ENCODE measurements at places on chromosomes 13 and 19. TPM values are rescaled to one million over a fixed set of nuclear protein-coding genes. Genes with fewer than 3 reads are reported as not detected.

DNA sequence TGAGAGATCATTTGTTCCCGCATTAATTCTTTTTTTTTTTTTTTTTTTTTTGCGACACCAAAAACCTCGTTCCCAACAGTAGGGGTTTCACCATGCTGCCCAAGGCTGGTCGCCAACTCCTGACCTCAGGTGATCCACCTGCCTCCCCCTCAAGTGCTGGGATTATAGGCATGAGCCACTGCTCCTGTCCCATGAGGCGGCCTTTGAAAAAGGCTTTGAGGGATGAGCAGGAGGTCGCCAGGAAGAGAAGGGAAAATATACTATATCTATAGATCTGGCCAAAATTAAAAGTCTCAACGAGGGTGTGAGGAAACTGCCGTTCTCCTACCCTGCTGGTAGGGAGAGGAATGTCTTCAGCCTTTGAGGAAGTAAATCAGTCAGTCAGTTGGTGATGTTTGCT, 26.2 kb downstream of the ZNF473 start:
- no peak for DNase-seq

- no peak for DNase-seq
Observed at GRCh38 chr19:887072-887471, 5.9 kb downstream of the MED16 start.

DNA sequence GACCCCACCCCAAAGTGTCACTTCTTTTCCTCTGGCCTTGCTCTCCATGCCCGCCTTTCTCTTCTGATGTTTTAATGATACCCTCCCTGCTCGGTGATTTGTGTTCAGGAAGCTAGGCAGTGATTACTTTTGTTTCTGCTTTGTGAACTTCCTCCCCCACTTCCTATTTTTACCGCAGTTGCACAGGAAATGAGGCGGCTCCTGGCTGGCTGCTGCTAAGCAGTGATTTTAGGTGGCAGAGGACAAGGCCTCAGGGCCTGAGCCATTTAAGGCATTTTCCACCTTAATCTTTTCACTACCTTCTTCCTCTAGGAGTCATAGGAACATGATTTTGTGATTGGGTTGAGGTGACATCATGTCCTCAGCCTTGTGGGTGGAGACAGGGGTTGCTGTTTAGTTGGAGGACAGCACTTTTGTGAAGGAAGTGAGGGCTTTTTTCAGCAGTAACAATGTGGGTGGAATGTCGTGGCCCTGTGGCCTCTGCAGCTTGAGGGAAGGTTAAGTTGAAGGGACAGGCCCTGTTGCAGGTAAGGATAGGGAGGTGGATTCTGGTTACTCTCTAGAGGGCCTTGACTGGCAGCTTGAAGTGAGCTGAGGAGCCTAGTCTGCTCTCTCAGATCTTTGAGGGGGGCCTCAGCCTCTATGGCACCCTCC, 15.7 kb downstream of the GARRE1 start:
- no peak for DNase-seq

DNA sequence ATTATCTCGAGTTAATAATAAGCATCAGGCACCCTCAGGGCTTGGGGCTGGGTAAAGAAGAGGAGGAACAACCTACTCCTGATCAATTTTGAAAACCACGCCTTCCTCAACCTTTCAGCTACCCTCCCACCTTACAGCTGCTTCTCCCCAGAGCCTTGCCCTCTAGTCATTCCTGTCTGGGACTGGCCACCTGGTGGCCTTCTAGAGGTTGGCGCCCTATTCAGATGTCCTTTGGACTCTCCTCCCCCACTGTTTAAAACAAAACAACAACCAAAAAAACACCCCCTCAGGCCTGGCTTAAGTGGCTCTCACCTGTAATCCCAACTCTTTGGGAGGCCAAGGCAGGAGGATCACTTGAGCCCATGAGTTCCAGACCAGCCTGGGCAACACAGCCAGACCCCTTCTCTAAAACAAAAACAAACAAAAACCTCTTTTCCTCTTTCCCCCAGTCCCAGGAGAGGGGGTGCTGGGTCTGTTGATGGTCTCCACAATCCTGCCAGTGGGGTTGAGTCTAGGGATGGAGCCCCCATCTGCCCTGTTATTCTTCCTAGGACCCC, 62.3 kb downstream of the CCDC70 start:
- DNase-seq = no peak

DNA sequence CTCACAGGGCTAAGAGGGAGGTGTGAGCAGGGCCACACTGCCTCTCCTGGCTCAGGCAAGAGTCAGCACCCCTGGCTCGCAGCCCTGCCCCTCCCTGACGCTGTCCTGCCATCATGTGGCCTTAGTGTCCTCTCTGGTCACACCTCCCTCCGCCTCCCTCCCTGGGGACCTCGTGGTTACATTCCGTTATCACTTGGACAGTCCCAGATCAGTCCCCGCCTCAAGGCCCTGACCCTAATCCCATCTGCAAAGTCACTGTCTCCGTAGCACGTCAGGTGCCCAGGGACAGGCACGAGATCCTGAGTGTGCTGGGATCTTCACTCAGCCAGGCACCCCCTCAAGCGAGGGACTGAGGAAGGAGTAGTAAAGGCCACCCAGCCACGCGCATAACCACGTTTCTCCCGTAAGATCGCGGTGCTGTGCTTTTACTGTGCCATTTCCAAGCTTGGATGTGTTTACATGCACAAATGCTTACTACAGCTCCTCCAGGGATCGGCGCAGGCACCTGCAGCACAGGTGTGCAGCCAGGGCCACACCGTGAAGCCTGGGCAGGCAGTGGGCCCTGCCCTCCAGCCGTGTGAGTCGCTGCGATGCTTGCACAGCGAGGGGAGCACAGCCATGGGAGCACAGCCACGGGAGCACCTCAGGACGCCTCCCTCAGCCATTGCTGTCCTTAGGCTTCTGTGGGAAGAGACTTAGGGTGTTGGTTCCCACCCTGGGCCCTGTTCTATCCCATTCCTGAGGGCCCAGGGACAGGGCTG, 10.7 kb upstream of the TMEM255B start:
- DNase-seq = no peak

DNA sequence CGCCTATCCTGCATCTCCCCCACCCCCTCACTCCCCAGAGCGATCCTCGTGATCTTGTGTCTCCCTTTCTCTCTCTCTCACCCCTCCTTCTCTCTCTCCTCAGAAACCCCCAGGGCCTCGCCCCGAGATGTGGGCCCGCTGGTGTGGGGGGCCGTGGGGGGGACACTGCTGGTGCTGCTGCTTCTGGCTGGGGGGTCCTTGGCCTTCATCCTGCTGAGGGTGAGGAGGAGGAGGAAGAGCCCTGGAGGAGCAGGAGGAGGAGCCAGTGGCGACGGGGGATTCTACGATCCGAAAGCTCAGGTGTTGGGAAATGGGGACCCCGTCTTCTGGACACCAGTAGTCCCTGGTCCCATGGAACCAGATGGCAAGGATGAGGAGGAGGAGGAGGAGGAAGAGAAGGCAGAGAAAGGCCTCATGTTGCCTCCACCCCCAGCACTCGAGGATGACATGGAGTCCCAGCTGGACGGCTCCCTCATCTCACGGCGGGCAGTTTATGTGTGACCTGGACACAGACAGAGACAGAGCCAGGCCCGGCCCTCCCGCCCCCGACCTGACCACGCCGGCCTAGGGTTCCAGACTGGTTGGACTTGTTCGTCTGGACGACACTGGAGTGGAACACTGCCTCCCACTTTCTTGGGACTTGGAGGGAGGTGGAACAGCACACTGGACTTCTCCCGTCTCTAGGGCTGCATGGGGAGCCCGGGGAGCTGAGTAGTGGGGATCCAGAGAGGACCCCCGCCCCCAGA, 12.8 kb upstream of the TOMM40 start:
- DNase-seq = no peak

DNA sequence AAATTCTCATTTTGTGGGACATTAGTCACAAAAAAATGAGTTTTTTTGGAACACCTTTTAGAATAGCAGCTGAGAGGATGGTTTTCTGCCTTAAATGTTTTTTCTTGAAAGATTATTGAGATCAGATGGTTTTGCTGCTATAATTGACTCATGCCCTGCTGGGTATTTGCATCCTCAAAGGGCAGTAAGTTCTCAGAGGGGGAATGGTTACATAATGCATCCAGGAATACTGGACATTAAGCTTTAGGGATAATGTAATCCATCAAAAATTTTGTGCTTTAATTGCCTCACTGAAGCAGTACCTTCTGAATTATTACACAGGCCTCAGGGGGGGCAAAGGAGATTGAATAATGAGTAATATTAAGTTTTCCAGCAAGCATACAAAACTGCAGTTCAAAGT, 866.3 kb upstream of the SPRY2 start:
- DNase-seq = no peak

DNA sequence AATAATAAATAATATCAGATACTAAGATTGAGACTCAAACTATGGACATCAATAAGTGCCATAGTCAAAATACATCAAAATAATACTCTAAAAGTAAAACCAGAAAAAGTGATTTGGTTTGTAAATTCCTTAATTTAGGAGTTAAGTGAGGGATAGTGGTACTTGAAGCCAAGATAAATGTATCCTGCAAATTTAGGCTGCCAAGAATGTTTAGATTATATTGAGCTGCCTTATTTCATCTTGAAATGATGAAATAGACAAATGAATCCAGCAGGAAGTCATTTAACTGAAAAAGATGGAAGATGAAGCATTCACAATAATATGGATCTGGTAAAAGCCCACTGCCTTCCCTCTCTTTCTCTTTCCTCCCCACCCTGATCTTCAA, 112.3 kb downstream of the LRCH1 start:
- no peak for DNase-seq

- DNase-seq = no peak
Observed at GRCh38 chr19:23409392-23410048, 14.2 kb upstream of the ZNF91 start.

- no peak for DNase-seq
Observed at GRCh38 chr13:66618702-66619101, 611.4 kb downstream of the PCDH9 start.

- DNase-seq = no peak
Observed at GRCh38 chr19:1907563-1908363, 2.6 kb downstream of the ADAT3 start.

- DNase-seq = no peak
Observed at GRCh38 chr19:33862981-33863380, 66.3 kb downstream of the KCTD15 start.

DNA sequence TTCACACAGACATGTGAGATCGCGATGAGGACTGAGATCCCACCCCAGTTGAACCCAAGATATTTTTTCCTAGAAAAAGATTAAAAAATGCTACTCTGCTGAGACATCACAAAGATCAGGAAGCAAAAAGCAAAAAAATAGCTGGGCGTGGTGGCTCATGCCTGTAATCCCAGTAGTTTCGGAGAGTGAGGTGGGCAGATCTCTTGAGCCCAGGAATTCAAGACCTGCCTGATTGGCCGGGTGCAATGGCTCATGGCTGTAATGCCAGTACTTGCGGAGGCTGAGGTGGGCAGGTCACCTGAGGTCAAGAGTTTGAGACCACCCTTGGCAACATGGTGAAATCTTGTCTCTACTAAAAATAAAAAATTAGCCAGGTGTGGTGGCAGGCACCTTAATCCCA, 1.1 kb downstream of the FUT3 start:
- DNase-seq = no peak

DNA sequence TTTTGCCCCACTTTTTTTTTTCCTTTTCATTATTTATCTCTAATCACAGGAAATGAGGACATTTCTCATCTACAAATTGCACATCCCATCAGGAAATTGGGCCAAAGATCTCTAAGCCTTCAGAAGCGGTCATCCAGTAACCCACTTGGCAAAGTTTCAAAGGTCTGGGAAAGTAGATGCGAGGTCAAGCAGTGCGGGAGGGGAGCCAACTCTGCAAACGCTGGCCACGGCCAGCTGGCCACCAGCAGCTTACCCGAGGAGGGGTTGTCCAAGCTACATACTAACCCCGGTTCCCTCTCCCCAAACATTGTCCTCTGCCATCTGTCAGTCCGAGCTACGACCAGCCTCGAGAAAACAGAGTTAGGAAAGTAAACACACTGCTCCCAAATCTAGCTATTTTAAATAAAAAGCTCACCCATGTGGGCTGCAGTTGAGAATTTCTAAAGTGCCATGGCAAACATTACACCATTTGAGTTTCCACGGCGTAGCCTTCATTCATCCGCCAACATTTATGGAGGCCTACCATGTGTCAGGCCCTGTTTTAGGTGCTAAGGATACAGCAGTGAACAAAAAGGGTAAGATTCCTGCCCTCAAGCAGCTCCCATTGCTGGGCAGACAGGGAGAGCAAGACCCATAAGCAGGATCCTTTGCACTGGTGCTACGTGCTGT, 11.5 kb downstream of the FFAR2 start:
- no peak for DNase-seq

CCDC122 gene
- total RNA-seq = 5.3 TPM

C1QTNF9 gene
- total RNA-seq = not detected

ZNF492 gene
- total RNA-seq = not detected

ZNF507 gene
- 24.7 TPM for total RNA-seq

EDNRB gene
- 0.10 TPM for total RNA-seq

SIGLEC8 gene
- total RNA-seq = not detected

KIR3DL1 gene
- not detected for total RNA-seq
